NCI-H2029 (cell line): ENCODE measurements at places on chromosomes 12 and 14.

DNA sequence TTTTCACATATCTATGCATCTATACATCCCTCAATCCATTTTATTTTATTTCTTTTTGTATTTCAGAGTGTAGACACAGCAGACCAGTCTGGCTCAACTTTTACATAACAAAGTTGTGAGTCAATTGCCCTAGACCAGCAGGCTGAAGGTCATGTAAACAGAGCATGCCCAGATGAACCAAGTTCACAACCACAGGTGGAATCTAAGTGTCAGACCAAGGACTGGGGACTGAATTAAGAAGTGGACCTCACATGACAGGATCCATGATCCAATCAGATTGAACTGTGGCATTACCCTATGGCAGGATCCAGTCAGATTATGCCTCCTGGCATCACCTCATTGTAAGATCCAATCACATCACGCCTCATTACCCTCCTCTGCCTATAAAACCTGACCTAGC, 455.8 kb downstream of the SOX5 start:
- no peak for DNase-seq

DNA sequence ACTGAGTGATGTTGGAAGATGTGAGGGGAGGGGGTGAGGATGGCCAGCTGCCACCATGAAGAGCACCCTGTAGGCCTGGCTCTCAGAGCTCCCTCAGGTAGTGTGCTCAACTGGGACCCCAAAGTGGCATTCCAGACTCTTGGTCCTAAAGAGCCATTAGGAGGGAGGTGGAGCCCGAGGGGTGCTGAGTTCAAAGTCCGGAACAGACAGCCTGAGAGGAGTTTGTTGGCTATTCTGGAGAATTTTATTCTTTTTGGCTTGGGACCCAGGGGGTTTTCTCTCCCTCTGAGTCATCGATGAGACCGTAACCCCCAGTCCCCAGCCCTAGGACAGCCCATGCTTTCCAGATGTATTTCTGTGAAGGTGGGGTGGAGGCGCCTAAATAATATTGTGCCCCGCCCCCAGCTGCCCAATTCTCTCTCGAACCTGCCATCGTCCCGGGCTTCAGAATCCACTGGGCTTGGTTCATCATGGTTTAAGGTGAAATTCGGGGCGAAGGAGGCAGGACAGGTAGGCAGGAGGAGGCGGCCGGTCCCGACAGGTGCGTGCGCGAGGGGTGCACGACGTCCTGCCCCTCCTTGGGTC, 690 bp upstream of the RBP5 start:
- DNase-seq, result no peak

DNA sequence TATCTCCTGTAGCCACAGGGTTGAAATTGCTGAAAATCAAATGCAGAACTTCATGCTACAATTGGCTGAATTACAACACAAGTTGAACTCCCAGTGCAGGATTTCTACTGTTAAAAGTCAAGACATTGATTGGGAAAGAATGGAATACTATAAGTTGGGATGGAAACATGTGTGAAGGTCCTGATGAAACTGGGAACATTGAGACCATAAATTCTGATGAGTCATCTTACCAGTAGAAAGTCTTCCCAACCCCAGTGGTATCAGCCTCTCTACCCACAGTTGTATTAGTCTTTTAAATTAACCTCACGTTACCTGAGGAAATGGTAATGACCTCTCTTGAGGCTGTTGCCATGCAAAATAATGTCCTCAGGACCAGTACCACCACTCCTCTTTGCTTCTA, 27.4 kb upstream of the DYRK2 start:
- DNase-seq, result no peak

DNA sequence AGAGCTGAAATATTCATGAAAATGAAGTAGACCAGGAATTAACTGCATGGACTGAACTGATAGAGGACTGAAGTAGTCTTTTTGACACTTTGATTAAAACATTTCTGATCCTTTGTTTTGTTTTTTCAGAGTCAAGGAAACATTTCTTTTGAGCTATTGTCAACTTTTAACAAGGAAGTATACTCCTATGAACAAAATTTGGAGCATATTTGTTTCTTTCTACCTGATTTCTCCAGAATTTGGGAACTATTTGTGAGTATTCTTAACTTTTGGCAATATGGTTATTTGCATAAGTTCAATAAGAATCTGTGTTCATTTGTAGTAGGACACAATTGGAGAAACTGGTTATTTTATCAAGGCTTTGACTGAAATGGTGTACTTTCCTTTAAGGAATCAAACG, 71.3 kb upstream of the HECTD1 start:
- DNase-seq, result no peak

DNA sequence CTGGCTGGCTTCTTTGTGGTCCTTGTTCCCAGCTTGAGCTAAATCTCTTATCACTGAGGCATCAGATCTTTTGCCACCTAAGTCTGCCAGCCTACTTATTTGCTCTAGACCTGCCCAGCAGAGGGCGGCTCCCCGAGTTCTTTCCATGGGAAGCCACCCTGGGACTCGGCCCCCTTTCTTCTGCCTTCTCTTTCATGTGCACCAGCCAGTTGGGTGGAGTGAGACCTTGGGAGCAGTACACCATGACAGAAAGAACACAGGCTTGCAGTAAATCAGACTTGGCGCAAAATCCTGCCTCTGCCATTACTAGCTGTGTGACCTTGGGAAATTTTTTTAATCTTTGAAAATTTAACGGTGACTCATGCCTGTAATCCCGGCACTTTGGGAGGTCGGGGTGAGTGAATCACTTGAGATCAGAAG, 7.4 kb downstream of the SMAGP start:
- DNase-seq, result no peak

- DNase-seq, result no peak
These were observed 15.6 kb downstream of the SETD1B start for GRCh38 chr12:121819212-121819949.

DNA sequence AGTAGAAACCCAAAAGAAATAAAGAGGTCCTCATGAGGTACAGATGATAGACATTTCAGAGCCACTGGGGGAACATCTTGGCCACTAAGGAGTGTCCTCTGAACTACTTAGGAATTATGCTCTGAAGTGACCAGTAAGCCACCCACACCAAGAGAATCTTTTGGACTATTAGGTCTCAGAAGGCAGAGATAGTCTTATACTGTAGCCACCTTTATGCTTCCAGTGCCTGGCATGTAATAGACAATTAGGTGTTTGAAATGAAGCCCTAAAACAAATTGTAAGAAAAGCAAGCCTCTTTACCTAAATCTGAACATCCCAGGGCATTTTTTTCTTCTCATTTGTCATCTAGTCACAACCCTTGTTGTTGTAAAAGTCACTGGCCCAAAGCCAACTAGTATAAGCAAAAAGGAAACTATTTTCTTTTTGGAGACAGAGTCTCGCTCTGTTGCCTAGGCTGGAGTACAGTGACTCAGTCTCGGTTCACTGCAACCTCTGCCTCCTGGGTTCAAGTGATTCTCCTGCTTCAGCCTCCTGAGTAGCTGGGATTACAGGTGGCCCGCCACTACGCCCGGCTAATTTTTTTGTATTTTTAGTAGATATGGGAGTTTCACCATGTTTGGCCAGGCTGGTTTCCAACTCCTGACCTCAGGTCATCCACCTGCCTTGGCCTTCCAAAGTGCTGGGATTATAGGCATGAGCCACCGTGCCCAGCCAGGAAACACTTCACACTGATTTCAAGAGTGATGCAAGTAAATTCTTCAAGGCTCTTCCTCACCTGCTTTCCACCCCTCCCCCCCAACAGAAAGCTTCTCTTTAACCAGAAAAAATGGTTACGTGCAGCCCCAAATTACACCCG, 11.1 kb downstream of the PLEKHA5 start:
- DNase-seq, result no peak

DNA sequence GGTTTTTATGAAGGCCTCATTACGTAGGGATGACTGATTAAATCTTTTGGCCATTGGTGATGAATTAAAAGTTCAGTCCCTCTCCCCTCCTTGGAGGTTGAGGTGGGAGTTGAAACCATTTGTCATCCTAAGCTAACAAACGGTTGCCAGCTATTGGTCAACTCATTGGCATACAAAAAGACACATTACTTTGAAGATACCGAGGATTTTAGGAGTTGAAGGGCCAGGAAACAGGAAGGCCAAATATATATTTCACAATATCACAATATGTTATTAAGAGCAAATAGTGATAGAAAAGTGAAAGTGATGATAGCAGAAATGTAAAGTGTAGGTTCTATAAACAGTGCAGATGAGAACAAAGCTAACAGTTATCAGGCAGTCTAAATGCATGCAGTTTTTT, 24.4 kb downstream of the RCOR1 start:
- DNase-seq, result no peak
